ENCODE measurements at places on chromosomes 5 and 9. TPM values are rescaled to one million over a fixed set of nuclear protein-coding genes. Genes with fewer than 3 reads are reported as not detected.
A peak's percentile ranks its signal among the peaks of the same experiment; 100 is the strongest.

DNA sequence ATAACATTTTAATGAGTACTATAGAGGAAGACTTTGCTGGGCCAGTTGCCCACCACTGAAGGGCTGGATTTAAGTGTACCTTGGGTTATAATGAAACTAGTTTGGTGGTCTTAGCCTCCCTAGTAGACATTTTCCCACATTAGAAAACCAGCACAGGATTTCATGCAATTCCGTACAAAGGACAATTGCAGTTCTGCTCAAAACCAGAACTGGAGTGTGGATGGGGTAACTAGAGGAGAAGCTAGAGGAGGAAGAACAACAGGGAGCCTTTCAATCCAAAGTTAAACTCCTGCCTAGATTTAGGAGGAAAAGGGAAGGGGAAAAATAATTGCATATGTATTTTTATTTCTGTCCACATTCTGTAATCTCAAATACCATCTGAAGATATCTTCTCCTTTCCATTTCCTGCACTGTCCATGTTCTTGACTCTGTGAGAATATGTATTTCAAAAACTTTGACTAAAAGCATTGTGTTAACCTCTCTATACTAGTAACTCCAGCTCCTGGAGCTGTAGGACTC lies 97.5 kb upstream of the SSBP2 start:
- peaks cover 4% of the 10 kb centered on the region for H3K36me3 ChIP-seq
- H3K4me3 ChIP-seq: no peak overlapping the region
- DNase-seq: no peak
- H3K27ac ChIP-seq: no peak overlapping the region
- peaks cover 33% of the 10 kb centered on the region for H3K4me1 ChIP-seq
- no peaks in the 10 kb centered on the region for H3K27me3 ChIP-seq

PCDHAC1 gene
- total RNA-seq: not detected

GRCh38 chr5:116137544-116138378 lies 52.9 kb downstream of the COMMD10 start:
- DNase-seq: no peak
- H3K4me3 ChIP-seq: no peak overlapping the region
- no peaks in the 10 kb centered on the region for H3K27me3 ChIP-seq
- H3K36me3 ChIP-seq: no peaks in the 10 kb centered on the region
- peaks cover 19% of the 10 kb centered on the region for H3K4me1 ChIP-seq

GRCh38 chr9:104868687-104869404 lies 59.1 kb downstream of the ABCA1 start:
- peaks cover 4% of the 10 kb centered on the region for H3K27me3 ChIP-seq
- H3K4me3 ChIP-seq: no peak overlapping the region
- H3K36me3 ChIP-seq: no peaks in the 10 kb centered on the region
- no peak for DNase-seq
- H3K4me1 ChIP-seq: no peaks in the 10 kb centered on the region

PRUNE2 gene
- total RNA-seq: 0.52 TPM

GRCh38 chr9:128215491-128216409 lies 12.6 kb downstream of the DNM1 start:
- no peak overlapping the region for H3K27ac ChIP-seq
- no peaks in the 10 kb centered on the region for H3K36me3 ChIP-seq
- H3K27me3 ChIP-seq: peaks cover 13% of the 10 kb centered on the region
- DNase-seq: no peak
- H3K4me3 ChIP-seq: no peak overlapping the region

DNA sequence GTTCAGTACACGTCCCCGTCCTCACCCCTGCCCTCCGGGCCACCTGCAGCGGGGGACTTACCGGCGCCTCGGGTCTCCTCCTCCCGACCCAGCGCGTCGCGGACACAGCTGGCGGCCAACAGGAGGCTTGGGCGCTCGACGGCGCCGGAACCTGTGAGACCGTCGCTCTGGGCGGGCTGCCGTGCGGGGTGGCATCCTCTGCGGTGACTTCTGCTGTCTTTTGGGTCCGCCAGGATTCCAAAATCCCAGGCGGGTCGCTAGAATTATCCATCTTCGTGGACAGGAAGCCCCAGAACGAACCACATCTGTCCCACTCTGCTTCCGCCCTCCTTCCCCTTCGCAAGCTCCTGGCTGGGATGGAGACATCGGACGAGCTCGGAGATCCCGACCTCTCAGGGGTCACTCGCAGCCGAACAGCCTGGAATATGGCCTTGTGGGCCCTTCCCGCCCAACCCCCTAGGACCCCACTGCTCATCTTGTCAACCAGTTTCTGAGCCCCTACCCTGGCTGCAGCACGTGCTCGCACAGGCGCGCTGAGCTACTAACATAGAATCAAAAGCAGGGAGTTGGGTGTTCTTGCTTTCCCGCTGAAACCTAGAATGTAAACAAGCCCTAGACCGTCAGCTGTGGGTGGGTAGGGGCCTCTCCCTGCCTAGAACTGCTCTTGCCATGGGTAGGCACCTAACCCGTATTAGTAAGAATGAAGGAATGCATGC lies 947 bp upstream of the MARCHF3 start:
- peaks cover 15% of the 10 kb centered on the region for H3K4me1 ChIP-seq
- peak overlapping the region; percentile 63 for H3K27ac ChIP-seq
- no peaks in the 10 kb centered on the region for H3K36me3 ChIP-seq

SH3PXD2B gene
- total RNA-seq: 0.23 TPM

DNA sequence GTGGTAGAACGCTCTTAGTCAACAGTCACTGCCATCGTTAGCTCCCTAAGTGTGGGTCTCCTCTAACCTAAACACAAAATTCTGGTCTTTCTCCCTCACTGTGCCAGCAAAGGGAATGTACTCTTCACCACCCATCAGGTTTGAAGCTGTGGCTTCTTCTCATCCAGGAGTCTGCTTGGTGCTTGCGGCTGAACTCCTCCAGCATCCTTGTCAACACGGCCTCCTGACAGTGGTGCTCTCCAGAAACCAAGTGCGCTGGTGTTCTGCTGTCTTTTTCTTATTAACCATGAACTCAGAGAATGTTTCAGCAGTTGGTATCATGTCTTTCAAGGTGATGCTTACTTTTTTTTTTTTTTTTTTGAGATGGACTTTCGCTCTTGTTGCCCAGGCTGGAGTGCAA lies 23.9 kb upstream of the LPCAT1 start:
- no peak overlapping the region for H3K27ac ChIP-seq
- DNase-seq: no peak
- H3K27me3 ChIP-seq: peaks cover 2% of the 10 kb centered on the region
- H3K36me3 ChIP-seq: no peaks in the 10 kb centered on the region

- H3K4me3 ChIP-seq: no peak overlapping the region
- H3K36me3 ChIP-seq: peaks cover 60% of the 10 kb centered on the region
- H3K27ac ChIP-seq: no peak overlapping the region
- no peak for DNase-seq
Measured at GRCh38 chr9:93009337-93010015, 49.0 kb upstream of the SUSD3 start.

DNA sequence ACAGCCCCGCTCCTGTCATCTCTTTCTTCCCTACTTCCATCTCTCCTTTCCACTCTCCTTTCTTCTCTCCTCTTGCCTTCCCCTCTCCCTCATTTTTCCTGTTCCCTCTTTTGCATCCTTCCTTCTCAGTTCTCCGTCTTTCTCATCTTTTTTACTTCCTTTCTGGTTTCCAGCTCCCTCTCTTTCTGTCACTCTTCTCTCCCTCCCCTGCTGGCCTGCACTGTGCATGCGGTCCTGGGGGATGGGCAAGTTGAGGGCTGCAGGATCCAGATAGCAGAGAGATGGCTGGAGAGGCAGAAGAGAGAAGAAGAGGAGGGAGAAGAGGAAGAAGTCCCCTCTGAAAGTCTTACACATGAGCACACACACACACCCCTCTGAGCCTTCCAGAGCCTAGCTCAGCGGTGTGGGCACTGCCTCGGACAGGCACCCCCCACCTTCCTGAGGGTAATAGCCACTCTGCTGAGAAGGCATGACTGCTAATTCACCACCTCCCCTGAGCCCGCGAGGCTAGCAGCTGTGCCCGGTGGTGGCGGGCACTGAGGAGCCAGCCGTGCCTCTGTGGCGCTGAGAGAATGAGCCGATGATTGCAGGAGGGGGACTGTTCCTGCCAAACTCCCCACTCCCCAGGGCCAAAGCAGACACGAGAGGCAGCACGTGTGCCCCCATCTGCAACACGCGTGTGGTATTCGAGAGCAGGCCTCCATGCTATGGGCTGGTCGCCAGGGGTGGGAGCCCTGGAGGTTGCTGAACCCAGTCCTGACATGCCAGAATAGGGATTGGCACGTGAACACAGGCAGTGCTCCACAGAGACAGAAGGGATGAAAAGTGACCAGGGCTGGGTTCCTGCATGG lies 3.7 kb upstream of the CAMK2A start:
- no peaks in the 10 kb centered on the region for H3K36me3 ChIP-seq
- no peak for DNase-seq
- peaks cover 6% of the 10 kb centered on the region for H3K27me3 ChIP-seq
- no peak overlapping the region for H3K4me3 ChIP-seq
- H3K27ac ChIP-seq: no peak overlapping the region

IFNA13 gene
- not detected for total RNA-seq

PCDHGB3 gene
- 0.16 TPM for total RNA-seq

BTNL3 gene
- not detected for total RNA-seq

DNA sequence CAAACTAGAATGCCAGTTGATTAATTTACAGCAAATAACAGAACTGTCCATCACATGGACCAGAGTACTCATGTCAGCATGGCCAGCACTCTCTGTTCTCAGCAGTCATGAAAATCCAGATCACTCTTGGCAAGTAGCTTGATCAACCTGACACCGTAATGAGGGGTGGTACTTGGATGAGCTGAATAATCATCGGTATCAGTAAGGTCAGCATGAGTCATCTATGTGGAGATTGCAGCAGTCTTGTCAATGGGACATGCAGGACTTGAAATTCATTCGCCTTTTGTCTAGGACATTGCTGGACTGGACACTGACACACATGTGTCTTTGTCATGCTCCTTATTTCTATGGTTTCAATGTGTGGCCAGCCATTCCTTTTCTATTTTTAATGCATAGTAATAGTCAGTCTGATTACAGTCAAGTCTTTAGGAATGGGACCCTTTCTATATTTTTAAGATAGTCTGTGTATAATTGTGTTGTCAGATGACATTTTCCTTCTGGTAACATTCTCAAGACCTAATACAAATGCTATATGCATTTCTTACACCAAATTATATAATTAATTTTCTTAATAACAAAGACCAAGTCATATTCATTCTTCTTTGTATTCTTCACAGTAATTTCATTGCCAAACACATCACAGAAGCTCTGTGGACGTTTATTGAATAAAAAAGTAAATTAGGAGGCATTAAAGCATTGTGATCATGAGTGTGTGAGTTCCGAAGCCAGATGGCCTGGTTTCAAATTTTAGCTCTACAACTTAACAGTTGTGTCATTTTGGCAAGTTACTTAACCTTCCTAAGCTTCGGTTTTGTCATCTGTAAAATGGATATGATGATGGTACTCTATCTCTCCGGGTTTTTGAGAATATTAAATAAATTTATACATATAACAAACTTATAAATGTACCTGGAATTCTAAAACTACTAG lies 57.4 kb downstream of the ADAMTSL1 start:
- H3K4me1 ChIP-seq: no peaks in the 10 kb centered on the region
- no peak for DNase-seq
- H3K36me3 ChIP-seq: no peaks in the 10 kb centered on the region
- no peak overlapping the region for H3K27ac ChIP-seq
- H3K4me3 ChIP-seq: no peak overlapping the region

GRCh38 chr9:94696545-94696944 lies 30.0 kb upstream of the AOPEP start:
- H3K27ac ChIP-seq: no peak overlapping the region
- no peak overlapping the region for H3K4me3 ChIP-seq
- no peaks in the 10 kb centered on the region for H3K4me1 ChIP-seq
- peaks cover 2% of the 10 kb centered on the region for H3K27me3 ChIP-seq
- H3K36me3 ChIP-seq: no peaks in the 10 kb centered on the region

DNA sequence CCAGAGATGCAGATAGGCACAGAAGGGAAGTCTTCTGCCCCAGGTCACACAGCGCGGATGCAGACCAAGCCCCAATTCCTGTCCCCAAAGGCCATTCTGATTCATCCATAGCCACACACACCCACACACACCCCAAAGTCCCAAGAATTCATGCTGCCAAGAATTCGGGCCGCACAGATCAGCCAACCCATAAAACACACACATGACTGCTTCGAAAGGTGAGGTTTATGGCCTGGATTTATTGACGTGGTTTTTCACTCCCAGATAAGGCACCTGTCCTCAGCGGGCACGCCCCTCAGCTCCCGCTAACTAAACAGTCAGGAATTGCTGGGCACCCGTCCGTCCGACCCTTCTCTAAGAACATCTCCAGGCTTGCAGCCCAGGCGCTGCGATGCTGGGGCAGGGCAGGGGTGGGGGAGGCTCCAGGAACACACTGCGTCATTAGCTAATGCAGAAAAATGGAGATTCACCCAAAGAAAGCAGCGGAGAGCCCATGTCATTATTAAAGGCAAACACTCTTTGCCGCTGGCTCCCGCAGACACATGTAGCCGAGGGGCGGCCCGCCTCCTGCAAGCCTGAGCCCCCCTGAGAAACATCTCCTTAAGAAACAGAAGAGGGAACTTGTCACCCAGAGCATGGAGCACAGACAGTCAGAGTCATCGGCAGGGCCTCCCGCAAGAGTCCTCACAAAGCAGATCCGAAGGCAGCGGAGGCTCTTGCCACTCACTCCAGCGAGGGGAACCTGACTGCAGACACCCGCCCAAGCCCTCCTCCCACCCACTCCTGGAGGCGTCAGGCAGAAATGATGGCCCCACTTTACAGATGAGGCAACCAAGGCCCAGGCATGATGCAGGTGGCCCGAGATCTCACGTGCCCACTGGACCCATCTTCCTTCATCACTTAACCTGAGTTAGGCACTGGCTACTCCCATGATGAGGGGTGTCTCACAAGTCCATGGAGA lies 19.9 kb downstream of the VAV2 start:
- no peaks in the 10 kb centered on the region for H3K4me1 ChIP-seq
- DNase-seq: no peak
- no peak overlapping the region for H3K27ac ChIP-seq

DNA sequence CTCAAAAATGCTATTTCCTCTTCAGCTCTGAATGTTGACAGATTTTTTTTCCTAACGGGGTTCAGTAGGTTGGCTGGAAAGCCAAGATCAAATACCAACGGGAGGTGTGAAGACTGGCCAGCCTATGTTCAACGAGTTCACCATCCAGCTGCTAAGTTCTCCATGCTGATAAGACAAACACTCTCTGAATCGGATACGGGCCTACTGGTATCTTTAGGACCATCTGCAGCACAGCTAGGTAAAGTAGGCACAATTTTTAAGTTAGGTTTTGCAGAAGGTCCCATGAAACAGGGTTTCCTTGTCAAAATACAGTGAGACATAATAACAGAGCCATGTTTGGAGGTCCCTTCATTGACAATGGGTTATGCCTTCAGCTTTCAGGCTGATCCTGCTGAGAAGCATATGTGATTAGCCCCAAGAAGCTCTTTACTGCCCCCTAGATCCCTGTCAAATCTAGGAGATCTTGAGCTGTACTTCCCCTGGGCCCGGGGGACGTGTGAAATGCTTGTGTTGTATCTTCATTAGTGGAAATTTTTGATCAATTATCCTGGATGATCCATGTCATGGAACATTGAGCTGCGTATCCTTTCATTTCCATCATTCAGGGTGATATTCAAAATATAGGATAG lies 60.6 kb downstream of the PGM5 start:
- H3K27me3 ChIP-seq: no peaks in the 10 kb centered on the region
- no peaks in the 10 kb centered on the region for H3K36me3 ChIP-seq
- no peak for DNase-seq
- no peaks in the 10 kb centered on the region for H3K4me1 ChIP-seq
